ENCODE measurements at places on chromosomes 1 and 21. TPM values are rescaled to one million over a fixed set of nuclear protein-coding genes. Genes with fewer than 3 reads are reported as not detected.

The ZRANB2 gene
- total RNA-seq, result 99.5 TPM

The REN gene
- total RNA-seq, result not detected

The GNG12 gene
- total RNA-seq, result 0.71 TPM

The CLDN14 gene
- total RNA-seq, result not detected

The IL23R gene
- 1.7 TPM for total RNA-seq

The GBP6 gene
- total RNA-seq, result 0.22 TPM

The FMO5 gene
- 0.31 TPM for total RNA-seq

The MORN1 gene
- total RNA-seq, result 10.4 TPM

- H3K36me3 ChIP-seq, result no peaks in the 10 kb centered on the region
- no peak for DNase-seq
- H3K4me1 ChIP-seq, result peaks cover 13% of the 10 kb centered on the region
- H3K27me3 ChIP-seq, result no peaks in the 10 kb centered on the region
- H3K27ac ChIP-seq, result no peak overlapping the region
- H3K4me3 ChIP-seq, result no peak overlapping the region
Measured at GRCh38 chr21:31403596-31404333, 59.7 kb upstream of the TIAM1 start.

DNA sequence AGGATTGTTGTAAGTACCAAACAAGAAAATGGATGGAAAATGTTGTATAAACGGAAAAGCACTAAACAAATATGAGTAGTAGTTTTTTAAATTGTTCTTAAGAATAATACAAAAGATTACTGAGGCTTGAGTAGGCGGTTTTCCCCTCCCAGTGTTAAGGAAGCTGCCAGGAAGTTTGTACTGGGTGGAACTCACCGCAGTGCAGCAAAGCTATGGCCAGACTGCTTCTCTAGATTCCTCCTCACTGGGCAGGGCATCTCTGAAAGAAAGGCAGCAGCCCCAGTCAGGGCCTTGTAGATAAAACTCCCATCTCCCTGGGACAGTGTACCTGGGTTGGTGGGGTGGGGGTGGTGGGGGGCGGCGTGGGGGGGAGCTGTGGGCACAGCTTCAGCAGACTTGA lies 58.7 kb downstream of the XCL2 start:
- H3K36me3 ChIP-seq, result no peaks in the 10 kb centered on the region
- H3K27ac ChIP-seq, result no peak overlapping the region
- H3K27me3 ChIP-seq, result no peaks in the 10 kb centered on the region
- no peak overlapping the region for H3K4me3 ChIP-seq

DNA sequence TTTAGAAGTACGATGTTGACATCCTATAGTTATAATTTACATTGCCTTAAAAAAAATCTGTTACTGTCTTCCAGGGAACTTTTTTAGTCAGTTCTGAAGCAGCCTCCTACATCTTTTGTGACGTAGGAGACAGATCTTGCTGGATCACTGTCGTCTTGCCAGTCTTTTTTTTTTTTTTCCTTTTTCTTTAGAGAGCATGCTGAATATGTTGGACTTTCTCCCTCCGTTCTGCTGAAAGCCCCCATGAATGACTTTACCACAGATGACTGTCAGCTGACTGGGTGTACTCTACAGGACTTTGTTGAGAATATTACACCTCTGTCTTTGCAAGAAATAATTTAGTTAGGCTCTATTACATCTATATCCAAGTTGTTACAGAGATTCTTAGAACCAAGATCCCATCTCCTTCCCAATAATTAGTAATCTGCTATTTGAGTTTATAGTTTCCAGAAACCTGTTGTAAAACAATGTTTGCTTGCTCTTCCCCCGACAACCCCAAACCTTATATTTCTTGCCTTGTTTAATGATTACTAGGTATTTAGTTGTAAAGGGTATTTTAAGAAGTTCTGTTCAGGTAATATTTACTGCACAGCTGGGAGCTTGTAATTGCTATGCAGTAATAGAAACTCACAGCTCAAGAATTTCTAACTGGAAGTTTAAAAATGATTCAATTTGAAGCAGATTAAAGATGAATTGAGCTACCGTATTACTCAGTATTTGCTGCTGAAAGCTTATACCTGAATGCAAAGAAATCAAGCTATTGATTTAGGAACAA lies 61.8 kb downstream of the RASAL2 start:
- H3K36me3 ChIP-seq, result no peaks in the 10 kb centered on the region
- DNase-seq, result no peak
- H3K4me3 ChIP-seq, result no peak overlapping the region

- no peak for DNase-seq
- no peaks in the 10 kb centered on the region for H3K4me1 ChIP-seq
- H3K27me3 ChIP-seq, result no peaks in the 10 kb centered on the region
- no peak overlapping the region for H3K4me3 ChIP-seq
- H3K27ac ChIP-seq, result no peak overlapping the region
Measured at GRCh38 chr1:183270541-183271141, 84.6 kb downstream of the LAMC2 start.

DNA sequence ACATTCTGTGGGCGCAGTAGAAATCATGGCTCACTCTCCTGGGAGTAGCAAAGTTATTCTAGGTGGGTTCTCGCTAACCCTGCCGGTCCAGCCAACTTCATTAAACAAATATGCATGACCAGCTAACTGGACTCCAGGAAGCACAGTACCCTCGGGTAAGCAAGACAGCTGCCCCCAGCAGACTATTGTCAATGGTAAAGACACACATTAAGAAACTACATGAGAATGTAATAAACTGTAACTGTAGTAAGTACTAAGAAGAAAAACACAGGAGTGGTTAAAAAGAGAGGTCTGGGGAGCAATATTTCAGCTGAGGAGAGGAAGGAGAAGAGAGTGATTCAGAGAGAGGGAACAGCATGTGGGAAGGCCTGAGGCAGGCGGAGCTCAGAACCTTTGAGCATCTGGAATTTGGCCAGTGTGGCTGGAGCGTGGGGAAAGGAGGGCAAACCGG lies 7.4 kb downstream of the SLC2A5 start:
- no peak for DNase-seq
- H3K4me1 ChIP-seq, result no peaks in the 10 kb centered on the region
- no peaks in the 10 kb centered on the region for H3K27me3 ChIP-seq
- H3K27ac ChIP-seq, result no peak overlapping the region

- DNase-seq, result no peak
- H3K27me3 ChIP-seq, result no peaks in the 10 kb centered on the region
- H3K36me3 ChIP-seq, result no peaks in the 10 kb centered on the region
- no peak overlapping the region for H3K4me3 ChIP-seq
Measured at GRCh38 chr1:233459968-233460367, 132.4 kb downstream of the MAP3K21 start.

DNA sequence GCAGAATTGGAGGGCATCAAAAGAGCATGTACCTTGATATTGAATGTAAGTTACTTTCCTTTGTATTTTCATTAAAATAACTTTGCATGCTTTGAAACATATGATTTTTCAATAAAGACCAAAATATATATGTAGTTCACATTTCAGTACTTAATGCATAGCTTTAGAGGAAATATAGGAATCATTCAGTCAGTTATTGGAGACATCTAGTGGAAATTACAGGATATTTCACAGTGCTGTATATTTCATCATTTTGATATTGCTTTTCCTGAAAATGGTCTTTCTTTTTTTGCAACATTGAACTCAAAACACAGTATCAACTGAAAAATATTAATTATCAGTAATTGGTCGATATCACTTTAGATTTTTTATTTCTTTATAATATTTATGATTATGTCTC lies 375.8 kb downstream of the NCAM2 start:
- no peak overlapping the region for H3K4me3 ChIP-seq
- no peak for DNase-seq
- H3K4me1 ChIP-seq, result no peaks in the 10 kb centered on the region
- H3K36me3 ChIP-seq, result no peaks in the 10 kb centered on the region
- no peaks in the 10 kb centered on the region for H3K27me3 ChIP-seq

DNA sequence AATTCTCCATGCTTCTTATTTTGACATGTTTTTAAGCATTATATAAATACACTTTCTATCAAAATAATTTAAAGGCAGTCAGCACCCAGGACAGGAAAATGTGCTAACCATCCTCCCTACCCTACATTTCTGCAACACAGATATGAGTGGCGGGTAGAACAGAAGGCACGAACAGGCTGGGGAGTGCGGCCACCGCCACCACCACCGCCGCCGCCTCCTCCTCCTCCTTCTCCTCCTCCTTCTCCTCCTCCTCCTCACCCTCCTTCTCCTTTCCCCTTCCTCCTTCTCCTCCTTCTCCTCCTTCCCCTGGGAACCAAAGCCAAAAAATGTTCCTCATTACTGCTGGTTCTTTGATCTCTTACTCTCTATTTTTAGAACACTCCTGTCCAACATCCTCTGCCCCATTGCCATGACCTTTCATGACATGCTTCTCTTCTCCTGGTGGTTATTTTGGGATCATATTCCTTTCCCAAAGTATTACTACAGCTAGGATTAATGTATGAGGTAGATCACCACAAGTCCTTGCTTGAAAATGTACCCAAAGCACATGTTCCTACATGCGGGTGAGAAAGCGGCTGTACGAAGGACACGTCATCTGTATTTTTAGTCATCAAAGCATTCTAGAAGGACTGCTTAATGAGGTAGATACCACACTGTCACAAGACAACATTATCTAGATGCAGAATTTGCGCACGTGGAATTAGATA lies 24.5 kb upstream of the CCN1 start:
- H3K27ac ChIP-seq, result no peak overlapping the region
- H3K4me1 ChIP-seq, result no peaks in the 10 kb centered on the region

- H3K4me1 ChIP-seq, result no peaks in the 10 kb centered on the region
- H3K4me3 ChIP-seq, result no peak overlapping the region
- no peak overlapping the region for H3K27ac ChIP-seq
Measured at GRCh38 chr1:204350857-204351573, 8.7 kb downstream of the PLEKHA6 start.

- no peak overlapping the region for H3K4me3 ChIP-seq
- H3K27me3 ChIP-seq, result no peaks in the 10 kb centered on the region
- no peak overlapping the region for H3K27ac ChIP-seq
- H3K36me3 ChIP-seq, result no peaks in the 10 kb centered on the region
Measured at GRCh38 chr21:38075833-38076587, 159.8 kb upstream of the KCNJ6 start.

DNA sequence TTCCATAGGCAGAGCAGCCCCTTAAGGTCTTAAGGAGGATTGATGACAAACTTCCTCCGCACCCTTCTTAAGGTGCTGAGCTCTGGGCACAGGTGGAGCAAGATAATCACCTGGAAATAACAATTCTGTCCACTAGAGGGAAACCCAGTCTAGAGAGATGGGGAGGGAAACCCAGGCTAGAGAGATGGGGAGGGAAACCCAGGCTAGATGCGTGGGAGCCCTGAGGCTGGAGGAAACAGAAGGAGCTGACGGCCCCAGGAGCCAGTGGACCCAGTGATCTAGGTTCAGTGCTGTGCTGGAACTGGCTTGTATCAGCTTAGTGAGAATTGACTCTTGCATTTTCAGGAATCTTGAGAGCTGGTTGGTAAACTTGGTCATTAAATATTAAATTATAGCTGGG lies 17.8 kb upstream of the MYCL start:
- H3K27ac ChIP-seq, result no peak overlapping the region
- H3K27me3 ChIP-seq, result no peaks in the 10 kb centered on the region
- peak; percentile 61 for DNase-seq
- H3K36me3 ChIP-seq, result no peaks in the 10 kb centered on the region

DNA sequence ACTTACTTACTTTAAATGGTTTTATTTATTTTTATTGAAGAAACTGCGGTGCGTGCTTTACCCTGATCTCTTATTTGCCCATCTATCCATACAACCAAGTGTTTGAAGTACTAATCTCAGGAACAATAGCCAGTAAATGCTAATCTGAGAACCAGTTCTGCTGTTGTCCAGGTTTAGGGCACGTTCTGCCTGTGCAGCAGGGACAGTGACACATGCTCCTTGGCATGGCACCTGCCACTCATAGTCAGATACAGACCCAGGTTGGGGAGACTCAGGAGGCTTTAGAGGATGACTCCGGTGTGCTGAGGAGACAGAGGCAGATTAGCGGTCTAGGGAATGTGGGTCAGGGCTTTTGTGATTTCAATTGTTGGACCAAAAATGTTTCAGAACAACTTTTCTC lies 83.6 kb downstream of the NRIP1 start:
- no peaks in the 10 kb centered on the region for H3K4me1 ChIP-seq
- H3K27me3 ChIP-seq, result no peaks in the 10 kb centered on the region
- H3K27ac ChIP-seq, result no peak overlapping the region
- H3K36me3 ChIP-seq, result no peaks in the 10 kb centered on the region

DNA sequence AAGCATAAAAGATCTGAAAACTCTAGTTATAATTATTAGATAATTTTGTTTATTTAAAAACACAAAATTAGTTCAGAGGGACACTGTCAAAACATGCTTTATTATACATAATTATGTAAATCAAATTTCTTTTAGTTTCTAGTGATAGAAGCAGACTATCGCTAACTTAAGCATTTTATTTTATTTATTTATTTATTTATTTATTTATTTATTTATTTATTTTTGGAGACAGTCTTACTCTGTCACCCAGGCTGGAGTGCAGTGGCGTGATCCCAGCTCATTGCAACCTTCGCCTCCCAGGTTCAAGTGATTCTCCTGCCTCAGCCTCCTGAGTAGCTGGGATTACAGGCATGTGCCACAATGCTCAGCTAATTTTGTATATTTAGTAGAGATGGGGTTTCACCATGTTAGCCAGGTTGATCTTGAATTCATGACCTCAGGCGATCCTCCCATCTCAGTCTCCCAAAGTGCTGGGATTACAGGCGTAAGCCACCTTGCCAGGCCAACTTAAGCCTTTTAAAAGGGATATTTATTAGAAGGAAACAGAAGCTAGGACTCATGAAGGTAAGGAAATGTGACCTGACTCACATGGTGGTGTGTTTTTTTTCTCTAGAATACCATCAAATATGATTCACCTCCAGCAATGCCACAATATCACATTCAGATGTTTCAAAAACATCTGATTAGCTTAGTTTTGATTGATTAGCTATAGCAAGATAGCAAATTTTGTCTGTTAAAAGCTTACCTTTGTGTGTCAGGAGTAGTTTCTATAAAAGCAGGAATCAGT lies 1357.4 kb upstream of the ADGRL4 start:
- no peak for DNase-seq
- no peak overlapping the region for H3K4me3 ChIP-seq
- H3K36me3 ChIP-seq, result no peaks in the 10 kb centered on the region
- no peaks in the 10 kb centered on the region for H3K27me3 ChIP-seq
- no peak overlapping the region for H3K27ac ChIP-seq

GRCh38 chr1:57202241-57202640 lies 221.6 kb downstream of the DAB1 start:
- no peaks in the 10 kb centered on the region for H3K27me3 ChIP-seq
- no peaks in the 10 kb centered on the region for H3K36me3 ChIP-seq
- H3K4me3 ChIP-seq, result no peak overlapping the region
- no peak for DNase-seq

GRCh38 chr21:32162727-32163320 lies 116.0 kb downstream of the MIS18A start:
- no peak overlapping the region for H3K4me3 ChIP-seq
- no peaks in the 10 kb centered on the region for H3K27me3 ChIP-seq
- no peaks in the 10 kb centered on the region for H3K36me3 ChIP-seq
- H3K4me1 ChIP-seq, result no peaks in the 10 kb centered on the region
- DNase-seq, result no peak

GRCh38 chr1:217096200-217096599 lies 373.0 kb upstream of the ESRRG start:
- no peaks in the 10 kb centered on the region for H3K27me3 ChIP-seq
- H3K4me1 ChIP-seq, result no peaks in the 10 kb centered on the region
- H3K27ac ChIP-seq, result no peak overlapping the region
- H3K4me3 ChIP-seq, result no peak overlapping the region

GRCh38 chr1:234535763-234536515 lies 57.0 kb upstream of the TARBP1 start:
- no peaks in the 10 kb centered on the region for H3K4me1 ChIP-seq
- no peak for DNase-seq
- no peaks in the 10 kb centered on the region for H3K36me3 ChIP-seq
- H3K4me3 ChIP-seq, result no peak overlapping the region

- H3K4me3 ChIP-seq, result no peak overlapping the region
- H3K27me3 ChIP-seq, result no peaks in the 10 kb centered on the region
- H3K27ac ChIP-seq, result no peak overlapping the region
- H3K4me1 ChIP-seq, result peaks cover 20% of the 10 kb centered on the region
- no peaks in the 10 kb centered on the region for H3K36me3 ChIP-seq
- no peak for DNase-seq
Measured at GRCh38 chr21:42086969-42087368, 15.9 kb downstream of the UMODL1 start.
